ENCODE measurements at places on chromosomes 7 and 10.

DNA sequence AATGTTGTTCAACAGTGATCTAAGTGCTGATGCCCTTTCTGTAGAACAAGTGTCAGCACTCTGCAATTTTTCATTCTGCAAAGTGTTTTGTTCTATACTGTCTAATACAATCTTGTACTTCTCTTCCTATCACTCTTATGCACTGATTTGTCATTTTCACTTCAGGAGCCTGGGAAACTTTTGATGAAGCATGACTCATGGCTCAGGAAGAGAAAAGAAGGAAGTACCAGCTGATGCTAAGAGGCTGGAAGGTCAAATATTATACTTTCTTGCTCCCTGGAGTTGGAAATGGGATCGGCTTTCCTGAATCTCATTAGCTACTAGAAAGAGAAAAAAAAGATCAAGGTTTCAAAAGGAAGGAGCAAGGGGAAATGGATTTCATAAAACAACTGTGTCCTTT is 45.8 kb downstream of the DGKI start:
- DNase-seq, result no peak

DNA sequence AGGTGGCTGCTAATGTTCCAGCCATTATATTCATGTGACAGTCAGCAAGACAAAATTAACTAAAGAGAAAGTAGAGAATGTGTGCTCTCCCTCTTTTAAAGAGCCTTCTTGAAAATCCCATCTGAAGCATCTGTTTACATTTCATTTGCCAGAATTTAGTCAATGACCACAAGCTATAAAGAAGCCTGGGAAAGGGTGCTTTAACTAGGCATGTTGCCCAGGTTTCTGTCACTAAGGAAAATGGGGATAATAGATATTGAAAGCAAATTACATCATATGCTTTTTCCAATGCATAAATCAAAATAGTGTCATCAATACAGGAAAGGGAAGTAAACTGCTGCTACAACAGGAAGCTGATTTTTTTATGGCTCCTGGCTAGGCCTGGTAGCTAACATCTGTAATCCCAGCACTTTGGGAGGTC is 67.7 kb downstream of the ELAPOR2 start:
- DNase-seq, result no peak

- no peak for DNase-seq
Observed at GRCh38 chr7:17069146-17069545, 187.4 kb upstream of the AGR3 start.

GRCh38 chr10:13991353-13991752 is 339.4 kb downstream of the FRMD4A start:
- DNase-seq, result no peak

GRCh38 chr10:102154466-102155116 is 2.4 kb downstream of the NOLC1 start:
- no peak for DNase-seq

GRCh38 chr10:114515298-114515914 is 111.1 kb upstream of the AFAP1L2 start:
- peak; percentile 59 for DNase-seq

- no peak for DNase-seq
Observed at GRCh38 chr7:36181668-36182067, 28.6 kb downstream of the EEPD1 start.

Measured in activated CD8-positive, alpha-beta memory T cell treated with anti-CD3 and anti-CD28 coated beads for 24 hours (primary cell).